ENCODE measurements at places on chromosomes 3 and 15.

DNA sequence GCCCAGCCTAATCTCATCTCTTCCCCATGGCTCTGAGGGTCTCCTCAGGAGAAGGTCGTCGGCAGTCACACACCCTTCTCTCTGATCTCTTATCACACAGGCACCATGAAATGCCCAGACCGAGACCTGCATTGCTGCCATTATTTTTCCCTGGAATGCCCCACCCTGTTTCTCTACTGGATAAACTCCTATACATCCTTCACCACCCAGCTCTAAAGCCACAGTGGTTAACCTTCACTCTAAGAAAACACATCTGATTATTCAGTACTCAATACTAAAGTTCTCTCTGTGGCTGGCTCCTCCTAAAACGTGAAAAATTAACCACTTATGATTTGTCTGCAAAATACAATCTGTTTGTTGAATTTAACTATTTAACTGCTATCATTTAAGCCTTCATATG is 43.3 kb downstream of the RORA start:
- no peak for DNase-seq

GRCh38 chr3:178735032-178735674 is 198.9 kb downstream of the KCNMB2 start:
- no peak for DNase-seq

DNA sequence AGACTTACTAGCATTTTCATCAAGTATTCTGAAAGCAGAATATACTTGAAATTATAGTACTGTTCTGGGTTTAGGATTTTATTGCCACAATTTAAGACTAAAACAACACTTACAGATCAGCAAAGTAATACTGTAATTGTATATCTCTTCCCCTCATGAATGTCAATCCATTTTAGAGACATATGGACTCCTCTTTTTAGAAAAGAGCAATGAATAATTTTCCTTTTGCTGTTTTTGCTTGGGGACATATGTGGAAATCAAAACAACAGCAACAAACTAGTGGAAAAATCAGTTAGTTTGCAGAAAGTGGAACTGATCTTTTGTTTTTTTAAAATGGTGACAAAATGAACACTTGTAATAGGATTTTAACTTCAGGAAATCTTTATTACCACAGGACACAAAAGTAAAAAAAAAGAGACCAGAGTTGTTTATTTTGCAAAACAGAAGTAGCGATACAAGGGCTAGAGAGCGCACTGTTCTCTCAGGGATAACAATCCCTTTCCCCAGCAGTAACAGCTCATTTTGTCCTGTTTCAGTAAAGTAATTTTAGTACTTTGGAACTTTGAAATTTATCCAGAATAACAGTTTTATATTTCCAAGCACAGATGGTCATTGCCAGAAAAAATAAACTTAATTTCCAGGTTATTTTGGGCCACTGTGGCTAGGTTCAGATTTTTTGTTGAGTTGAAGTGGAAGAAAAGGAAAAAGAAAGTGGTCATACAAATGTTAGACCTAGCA is 17.1 kb downstream of the LEKR1 start:
- DNase-seq = no peak

DNA sequence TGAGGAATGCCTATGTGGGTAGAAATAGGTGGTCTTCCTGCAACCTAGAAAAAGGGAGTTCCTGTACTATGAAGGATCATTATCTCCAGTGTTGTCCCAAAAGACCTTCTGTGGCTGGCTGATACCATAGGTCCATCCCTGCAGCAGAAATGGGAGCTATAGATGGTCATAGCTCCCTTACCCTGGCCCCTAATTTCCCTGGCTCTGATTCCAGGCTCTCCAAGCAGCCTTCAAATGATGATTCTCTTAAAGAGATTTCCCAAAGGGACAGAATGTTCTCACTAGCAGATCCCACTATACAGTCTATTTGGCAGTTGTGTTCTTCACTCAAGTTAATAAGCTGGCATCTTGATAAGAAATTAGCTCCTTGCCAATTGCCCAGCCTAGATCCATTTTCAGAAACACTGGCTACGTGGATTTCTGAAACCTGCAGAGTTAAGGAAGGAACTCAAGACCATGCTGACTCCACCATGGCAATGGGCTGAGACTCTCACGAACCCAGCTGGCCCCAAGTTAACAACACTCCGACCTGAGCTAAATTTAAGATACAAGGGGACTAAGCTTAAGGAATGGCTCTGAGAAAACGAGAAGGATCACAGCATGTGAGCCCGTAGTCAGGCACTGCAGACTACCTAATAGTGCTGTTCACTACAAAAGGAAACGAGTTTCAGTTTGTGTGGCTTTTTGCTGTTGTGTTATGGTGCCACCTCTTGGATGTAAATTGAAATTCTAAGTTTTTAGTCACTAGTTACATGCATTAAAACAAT is 11.4 kb downstream of the C15orf40 start:
- no peak for DNase-seq

DNA sequence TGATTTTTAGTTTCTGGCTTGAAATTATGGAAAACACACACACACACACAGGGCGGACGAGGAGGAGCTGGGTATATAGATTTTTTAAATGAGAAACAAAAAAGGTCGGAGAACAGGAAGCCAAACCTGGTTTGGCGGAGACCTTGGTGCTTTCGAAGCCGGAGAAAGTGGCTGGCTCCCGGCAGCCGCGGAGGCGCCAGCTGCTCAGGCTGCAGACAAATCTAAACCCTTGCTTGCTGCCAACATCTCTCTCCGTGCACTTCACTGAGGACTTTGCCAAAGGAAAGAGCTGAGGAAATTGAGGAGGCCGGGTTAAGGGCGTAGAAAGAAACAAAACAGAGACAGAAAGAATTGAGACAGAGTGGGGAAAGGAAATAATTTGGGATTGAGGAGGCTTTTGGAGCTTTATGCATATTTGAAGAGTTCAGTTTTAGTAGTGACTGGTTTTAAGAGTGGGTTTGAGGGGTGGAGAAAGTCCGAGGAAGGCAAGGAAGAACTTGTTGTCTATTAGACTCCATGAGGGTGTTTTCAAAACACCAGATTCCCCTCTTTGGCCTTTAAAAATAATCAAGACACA is 2.2 kb downstream of the ZIC1 start:
- DNase-seq = no peak

DNA sequence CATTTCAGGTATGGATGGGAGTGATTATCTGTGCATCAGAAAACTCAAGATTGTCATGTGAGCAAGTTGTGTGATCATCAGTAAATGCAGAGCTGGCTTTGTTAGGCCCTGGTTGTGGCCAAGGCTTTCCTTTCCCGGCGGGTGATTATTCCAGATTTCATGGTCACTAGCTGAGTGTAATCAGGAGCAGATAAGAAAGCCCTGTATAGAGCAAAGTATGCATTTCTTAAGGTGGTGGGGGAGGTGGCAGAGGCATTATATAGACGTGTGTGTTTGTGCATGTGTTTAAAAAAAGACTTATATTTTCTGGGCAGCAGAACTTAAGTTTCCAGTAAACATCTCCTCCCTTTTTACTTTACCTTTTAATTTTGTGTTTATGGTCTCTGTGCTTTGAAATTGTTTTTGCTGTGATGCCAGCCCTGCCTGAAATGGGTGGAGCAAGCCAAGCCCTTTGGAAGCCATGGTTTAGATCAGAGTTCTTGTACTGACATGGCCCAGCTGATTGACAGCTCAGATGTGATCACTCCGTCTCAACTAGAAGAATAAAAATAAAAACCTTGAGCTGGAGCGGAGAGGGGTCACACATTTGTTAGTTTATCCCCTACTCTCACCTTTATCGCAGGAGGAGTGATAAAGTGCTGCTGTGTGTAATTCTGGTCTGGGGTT is 22.2 kb downstream of the SMAD3 start:
- DNase-seq = no peak

- no peak for DNase-seq
Measured at GRCh38 chr15:87118435-87118834, 1038.8 kb downstream of the AGBL1 start.

Measured in GM06990 (cell line).